ENCODE measurements at places on chromosomes 6 and 20.

- no peak for DNase-seq
Measured at GRCh38 chr20:3670945-3671344, 7.7 kb upstream of the GFRA4 start.

DNA sequence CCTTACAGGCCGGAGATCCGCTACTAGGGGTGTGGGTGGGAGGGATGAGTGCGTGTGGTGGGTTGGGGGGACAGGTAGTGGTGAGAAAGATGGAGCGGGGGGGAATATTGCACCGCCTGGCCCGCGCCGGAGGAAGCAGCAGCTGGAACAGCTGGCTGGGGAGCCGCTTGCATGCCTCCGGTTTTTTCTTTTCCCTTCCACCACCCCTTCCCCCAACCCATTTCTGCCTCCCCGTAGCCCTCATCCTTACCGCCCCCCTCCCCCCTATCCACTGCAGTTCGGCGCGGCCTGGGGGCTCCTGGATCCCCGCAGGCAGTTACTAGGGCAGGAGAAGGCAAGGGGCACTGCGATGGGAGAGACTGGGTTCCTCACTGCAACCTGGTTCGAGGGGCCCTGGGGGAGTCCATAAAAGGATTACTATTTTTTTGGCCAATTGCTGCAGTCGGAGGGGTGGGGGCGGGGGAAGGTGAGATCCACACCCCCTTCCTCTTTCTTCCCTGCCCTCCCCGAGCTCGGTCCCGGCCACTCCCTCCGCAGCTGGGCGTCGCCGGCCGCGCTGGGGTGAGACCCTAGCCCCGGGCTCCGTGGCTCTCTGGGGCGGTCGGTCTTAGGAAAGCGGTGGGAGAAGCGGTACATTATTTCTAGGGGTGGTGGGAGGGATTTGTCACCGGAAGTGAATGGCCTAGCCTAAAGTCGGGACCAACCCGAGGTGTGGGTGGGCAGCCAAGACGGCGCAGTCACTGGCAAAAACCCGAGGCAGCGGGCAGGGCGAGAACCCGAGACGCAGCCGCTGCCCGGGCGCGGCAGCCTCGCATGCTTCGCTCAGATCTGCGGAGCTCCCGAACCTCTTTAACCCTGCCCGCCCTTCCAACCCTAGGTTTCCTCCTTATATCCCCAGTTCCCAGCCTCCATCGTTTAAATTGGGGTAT lies 824 bp upstream of the TBCC start:
- DNase-seq: peak; percentile 92

DNA sequence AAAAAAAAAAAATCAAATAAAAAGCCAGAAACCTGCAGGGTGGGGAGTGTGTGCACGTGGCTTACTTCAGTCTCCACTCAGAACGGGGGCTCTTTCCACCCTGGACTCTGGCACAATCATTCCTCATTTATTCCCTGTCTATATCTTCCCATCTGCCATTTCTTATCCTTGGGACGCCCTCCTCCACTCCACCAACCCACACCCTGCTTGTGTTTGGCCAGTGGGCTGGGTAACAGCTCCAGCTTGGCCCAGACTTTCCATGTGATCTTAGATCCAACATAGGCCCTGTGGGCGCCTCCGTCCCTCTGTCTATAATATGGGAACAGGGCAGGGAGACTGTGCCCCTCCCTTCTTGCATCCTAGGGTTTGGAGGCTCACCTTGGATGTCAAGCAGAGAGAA lies 68.1 kb downstream of the CD40 start:
- no peak for DNase-seq

DNA sequence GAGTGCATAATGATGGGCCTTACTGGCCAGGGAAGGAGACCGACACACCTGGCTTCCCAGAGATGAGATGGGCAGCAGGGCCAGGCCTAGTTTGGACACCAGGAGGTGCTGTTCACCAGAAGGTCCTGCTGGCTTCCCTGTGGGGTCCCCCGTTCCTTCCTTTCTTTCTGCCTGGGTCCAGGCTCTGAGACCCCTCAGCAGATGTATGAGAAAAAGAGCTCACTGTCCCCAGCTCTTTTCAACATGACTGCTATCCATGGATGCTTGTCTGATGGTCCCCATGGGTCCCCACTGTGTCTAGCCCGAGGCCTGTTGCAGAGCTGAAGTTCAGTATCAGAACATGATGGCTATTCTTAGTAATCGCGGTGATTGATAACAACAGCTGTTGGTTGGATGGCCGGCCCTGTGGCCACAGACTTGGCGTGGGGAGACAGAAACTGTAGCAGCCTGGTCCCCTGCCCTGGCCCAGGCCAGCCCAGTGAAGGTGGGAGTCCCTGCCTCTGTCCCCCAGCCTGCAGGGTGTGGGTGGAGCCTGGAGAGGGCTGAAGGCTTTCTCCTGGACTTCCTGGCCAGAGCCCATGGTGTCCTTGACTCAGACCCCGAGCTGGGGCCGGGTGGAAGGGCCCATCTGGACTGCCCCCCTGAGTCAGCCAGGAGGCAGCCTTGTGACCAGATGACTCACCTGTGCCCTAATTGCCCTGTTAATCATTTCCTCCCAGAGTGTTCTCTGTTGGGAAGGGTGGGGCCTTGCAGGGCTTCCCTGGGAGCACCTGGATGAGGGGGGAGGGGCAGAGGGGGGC lies 9.9 kb upstream of the BAK1 start:
- DNase-seq: peak; percentile 85

GRCh38 chr6:44034931-44035345 lies 92.3 kb downstream of the MRPL14 start:
- DNase-seq: no peak

- DNase-seq: peak; percentile 35
Measured at GRCh38 chr20:44610313-44610962, 28.1 kb downstream of the PKIG start.

- DNase-seq: peak; percentile 66
Measured at GRCh38 chr6:39137245-39137644, 22.3 kb upstream of the SAYSD1 start.

DNA sequence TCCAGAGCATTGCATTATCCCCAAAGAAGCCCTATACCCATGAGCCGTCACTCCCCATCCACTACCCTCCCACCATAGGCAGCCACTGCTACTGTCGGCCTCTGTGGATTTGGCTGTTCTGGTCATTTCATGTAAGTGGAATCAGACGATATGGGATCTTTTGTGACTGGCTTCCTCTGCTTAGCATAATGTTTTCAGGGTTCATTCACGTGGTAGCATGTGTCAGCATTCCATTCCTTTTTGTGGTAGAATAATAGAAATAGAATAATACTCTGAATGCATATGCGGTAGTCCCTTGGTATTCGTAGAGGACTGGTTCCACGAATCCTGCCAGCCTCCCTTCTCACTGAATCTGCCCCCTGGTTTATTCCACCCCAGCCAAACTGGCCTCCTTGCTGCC lies 402.6 kb upstream of the SULF2 start:
- DNase-seq: no peak

DNA sequence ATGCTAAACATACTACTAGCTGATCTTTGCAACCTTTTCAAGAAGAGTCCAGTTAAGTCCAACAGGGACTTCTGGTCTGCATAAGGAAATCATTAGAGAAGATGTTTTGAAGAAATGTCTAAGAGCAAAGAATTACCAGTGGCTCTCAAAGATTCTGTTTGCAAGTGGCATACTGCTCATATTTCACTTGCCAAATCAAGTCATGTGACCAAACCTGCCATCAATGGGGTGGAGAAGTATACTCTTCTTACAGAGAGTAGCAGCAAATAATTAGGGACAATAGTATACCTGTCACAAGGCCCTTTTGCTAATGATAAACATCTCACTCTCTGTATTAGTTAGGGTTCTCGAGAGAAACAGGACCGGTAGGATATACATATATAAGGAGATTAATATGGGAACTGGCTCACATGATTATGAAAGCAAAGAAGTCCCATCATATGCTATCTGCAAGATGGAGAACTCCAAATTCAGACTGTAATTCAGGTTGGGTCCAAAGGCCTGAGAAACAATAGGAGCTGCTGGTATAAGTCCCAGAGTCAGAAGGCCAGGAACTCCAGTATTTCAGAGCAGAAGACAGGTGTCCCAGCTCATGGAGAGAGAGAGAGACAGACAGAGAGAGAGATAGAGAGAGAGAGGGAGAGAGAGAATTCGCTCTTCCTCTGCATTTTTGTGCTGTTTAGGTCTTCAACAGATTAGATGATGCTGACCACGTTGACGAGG lies 111.5 kb downstream of the LCA5 start:
- DNase-seq: no peak

DNA sequence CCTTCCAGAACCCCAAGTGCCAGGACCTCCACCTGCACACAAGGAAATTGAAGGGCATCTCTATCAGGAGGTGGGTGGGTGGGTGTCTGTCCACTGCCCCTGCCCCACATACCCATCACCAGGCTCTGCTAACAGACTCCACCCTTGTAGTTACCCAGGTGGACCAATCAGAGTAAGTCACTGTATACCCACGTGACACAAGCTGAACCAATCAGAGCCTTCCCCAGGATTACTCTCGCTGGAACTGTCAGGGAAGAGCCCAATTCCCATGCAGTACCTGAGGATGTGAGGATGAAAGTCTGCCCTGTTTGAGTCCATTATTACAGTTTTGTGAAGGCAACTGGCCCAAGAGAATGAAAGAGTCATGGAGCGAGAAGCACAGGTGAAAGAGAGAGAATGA lies 4.2 kb downstream of the OCSTAMP start:
- no peak for DNase-seq

GRCh38 chr6:44012078-44012493 lies 115.2 kb downstream of the MRPL14 start:
- peak; percentile 99 for DNase-seq

GRCh38 chr20:13297147-13297899 lies 76.2 kb downstream of the ISM1 start:
- DNase-seq: no peak

DNA sequence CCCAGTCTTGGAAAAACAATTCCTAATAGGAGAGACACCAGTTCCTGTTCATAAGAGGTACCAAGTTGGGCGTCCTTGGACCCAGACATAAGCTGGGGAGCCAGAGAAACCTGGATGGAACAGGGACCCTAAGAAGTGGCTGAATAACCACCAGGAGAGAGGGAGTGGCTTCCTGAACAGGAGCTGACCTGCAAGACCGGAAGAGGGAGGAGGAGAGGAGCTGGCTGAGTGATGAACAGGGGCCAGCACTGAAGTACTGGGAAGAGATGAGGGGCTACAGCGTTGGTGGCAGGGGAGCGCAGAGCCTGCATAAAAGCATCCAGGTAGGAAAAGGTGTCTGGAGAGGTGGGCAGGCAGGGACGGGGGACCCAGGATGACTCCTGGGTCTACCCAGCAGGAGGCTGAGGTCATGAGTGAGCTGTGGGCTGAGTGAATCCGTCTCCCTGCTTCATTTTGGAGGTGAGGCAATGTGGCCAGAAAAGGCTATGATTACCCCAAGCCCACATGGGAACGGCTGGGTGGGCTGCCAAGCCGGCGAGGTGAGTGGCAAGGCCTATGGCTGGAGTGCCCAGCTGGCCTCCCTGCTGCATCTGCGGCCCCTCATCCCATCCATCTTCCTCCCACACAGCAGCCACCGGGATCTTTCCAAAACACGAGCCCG lies 34.4 kb upstream of the ZFAND3 start:
- DNase-seq: no peak

- no peak for DNase-seq
Measured at GRCh38 chr6:118917546-118918328, 17.2 kb downstream of the MCM9 start.

- DNase-seq: no peak
Measured at GRCh38 chr20:5000263-5001173, 792 bp downstream of the SLC23A2 start.

DNA sequence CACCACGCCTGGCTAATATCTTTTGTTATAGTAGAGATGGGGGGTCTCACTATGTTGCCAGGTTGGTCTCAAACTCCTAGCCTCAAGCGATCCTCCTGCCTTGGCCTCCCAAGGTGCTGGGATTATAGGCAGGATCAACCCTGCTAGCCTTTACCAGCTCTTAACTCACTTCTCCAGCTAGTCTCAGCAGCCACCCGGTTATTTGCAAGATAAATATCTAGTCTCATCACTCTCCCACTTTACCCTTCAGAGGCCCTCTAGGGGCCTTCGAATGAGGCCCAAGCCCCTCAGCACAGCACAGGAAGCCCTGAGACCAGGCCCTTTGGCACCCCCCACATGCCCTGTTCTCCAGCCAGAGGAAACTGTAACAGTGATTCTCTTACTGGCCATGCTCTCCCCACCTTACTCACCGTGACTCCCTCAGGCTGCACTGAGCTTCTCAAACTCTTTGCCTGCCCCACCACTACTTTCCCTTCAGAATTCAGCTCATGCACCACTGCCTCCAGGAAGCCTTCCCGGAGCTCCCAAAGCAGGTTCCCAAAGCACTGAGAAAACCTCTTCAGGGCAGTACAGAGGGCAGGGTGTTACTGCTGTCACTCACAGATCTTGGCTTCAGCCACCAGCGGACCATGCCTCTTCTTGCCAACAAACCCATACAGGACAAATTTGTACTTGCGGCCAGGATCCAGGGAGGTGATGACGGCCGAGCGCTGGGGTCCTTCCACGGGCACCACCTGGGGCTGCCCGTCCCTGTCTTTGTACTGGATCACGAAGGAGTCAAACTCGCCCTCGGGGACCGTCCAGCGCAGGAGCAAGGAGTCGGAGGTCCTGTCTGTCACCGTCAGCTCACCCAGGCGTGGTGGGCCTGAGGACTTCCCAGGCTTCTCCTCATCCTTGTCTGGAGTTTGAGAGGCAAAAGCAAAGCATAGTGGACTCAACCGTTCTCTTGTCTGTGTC lies 25.0 kb downstream of the TNXB start:
- no peak for DNase-seq

- peak; percentile 24 for DNase-seq
Measured at GRCh38 chr6:46653439-46654195, 842 bp downstream of the SLC25A27 start.

- DNase-seq: peak; percentile 53
Measured at GRCh38 chr6:6918216-6918983, 189.4 kb upstream of the RREB1 start.

DNA sequence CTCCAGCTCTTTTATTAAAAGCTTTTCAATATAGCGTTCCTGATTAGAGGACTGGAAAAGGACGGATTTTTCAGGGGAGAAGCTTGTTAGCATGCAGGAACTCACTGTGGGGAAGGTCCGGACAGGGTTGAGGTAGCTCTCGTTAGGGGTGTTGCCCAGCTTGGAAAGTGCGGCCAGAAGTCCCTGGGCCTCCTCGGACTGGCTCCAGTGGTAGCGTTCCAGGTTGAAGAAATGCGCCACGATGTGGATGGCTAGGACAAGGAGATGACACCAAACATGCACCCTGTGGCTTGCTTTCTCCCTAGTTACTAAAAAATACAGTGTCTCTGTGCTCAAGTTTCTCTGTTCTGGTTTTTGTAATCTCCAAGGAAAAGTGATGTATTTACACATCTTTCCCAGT lies 12.5 kb downstream of the NOX3 start:
- no peak for DNase-seq
